ENCODE measurements at places on chromosomes 6 and 20.

GRCh38 chr20:48831718-48832404, 4.1 kb upstream of the PREX1 start:
- DNase-seq: no peak

DNA sequence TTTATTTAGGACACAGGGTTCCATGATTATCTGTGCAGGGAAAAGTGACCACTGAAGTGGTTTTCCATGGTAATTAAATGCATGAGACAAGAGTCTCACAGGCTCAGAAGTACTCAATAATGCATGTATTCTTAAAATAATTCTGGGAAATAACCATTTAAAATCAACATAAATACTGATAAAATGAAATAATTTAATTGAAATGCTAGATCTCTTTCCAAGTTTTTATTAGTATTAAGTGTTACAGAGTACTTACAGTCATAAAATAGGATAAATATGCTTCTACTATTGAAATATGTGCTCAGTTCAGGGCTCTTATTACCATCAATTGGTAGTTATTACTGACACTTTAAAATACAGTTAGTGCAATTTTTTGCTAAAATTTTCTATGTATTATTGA, 916.0 kb upstream of the GJE1 start:
- DNase-seq: no peak

- DNase-seq: no peak
Measured at GRCh38 chr20:44247586-44248409, 690 bp downstream of the GDAP1L1 start.

GRCh38 chr6:85432554-85432953, 17.3 kb upstream of the NT5E start:
- DNase-seq: no peak

GRCh38 chr6:158963020-158963808, 36.8 kb downstream of the RSPH3 start:
- DNase-seq: no peak

DNA sequence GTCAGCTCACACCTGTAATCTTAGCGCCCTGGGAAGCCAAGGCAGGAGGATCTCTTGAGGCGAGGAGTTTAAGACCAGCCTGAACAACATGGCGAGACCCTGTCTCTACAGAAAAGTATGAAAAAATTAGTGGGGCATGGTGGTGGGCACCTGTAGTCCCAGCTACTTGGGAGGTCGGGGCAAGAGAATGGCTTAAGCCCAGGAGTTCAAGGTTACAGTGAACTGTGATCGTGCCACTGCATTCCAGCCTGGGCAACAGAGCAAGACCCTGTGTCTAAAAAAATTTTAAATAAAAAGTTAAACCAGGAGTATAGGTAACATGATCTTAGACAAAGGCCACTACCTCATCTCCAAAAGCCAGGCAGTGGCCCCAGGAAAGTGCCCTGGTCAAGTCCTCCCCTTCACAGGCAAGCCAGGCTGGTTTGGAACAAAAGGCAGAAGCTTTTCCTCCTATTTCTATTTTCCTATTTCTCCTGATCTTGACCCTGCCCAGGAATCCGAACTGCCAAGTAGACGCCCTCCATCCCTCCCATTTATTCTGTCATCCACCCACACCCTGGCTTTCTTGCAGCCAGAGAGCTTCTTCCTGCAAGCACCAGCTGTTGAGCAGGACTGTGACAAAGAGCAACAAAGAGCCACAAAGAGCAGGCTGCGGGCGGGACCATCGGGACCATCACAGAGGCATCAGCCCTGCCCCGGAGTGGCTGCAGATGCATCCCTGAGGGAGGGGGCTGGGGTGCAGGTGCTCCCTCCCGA, 149.9 kb upstream of the AFDN start:
- no peak for DNase-seq

DNA sequence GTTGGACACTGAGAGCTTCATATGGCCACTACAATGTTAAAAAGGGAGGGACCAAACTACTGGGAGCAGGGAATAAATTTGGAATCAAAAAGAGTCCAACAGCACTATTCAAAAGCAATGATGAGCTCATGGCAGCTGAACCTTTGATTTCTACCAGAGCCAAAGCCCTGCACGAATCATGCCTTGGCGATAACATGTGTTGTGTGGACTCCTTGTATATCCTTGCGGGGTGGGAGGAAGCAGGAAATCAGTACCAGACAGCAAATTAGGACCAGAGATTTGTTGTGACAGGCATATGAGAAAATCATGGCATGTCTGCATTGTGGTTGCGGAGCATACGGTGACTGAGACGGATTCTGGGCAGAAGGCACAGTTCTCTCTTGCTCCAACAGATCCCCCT, 85.6 kb upstream of the EMILIN3 start:
- no peak for DNase-seq

GRCh38 chr20:32585011-32585585, at the start of gene NOL4L:
Gene NOL4L, minus strand, starts transcription at chr20:32585333. Its CDS starts 443 bp downstream, at chr20:32584890.
- DNase-seq: peak; percentile 45

DNA sequence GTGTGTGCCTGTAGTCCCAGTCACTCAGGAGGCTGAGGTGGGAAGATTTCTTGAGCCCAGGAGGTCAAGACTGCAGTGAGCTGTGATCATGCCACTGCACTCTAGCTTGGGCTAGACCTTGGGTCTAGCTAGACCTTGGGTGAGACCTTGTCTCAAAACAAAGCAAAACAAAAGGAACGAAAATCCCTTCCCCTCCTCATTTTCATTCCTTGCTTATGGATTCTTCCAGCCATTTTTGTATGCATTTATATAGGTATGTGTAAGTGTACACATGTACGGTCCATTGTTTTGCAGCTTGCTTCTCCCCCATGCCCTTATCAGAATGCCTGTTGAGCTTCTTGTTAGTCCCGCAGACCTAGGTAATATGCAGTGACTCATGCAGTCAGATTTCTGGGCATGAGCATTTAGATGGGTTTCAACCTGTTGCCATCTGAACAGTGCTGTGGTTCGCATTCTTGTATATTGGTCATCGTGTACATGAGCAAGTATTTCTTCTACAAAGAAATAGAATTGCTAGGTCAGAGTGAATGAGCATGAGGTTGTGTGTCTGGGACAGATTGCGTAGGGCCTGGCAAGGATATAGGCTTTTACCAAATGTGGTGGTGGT, 73.2 kb downstream of the ATRN start:
- DNase-seq: no peak

DNA sequence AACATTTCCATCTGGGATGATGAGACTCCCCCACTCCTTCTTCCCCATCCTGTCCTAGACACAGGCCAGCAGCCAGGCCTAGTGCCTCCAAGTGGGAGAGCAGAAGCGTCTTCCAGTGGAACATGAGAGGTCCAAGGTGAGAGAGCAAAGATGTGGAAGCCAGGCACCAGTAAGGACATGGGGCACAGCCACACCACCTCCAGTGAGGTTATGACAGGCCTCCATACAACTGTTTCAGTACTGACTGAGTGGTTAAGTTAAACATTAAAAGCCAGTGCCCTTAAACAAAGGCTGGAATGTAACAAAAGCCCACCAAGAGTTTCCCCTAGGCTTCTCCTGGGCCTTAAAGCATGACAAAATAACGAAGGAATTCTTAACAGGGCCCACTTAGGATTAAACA, 5.3 kb downstream of the ZBTB24 start:
- DNase-seq: no peak

DNA sequence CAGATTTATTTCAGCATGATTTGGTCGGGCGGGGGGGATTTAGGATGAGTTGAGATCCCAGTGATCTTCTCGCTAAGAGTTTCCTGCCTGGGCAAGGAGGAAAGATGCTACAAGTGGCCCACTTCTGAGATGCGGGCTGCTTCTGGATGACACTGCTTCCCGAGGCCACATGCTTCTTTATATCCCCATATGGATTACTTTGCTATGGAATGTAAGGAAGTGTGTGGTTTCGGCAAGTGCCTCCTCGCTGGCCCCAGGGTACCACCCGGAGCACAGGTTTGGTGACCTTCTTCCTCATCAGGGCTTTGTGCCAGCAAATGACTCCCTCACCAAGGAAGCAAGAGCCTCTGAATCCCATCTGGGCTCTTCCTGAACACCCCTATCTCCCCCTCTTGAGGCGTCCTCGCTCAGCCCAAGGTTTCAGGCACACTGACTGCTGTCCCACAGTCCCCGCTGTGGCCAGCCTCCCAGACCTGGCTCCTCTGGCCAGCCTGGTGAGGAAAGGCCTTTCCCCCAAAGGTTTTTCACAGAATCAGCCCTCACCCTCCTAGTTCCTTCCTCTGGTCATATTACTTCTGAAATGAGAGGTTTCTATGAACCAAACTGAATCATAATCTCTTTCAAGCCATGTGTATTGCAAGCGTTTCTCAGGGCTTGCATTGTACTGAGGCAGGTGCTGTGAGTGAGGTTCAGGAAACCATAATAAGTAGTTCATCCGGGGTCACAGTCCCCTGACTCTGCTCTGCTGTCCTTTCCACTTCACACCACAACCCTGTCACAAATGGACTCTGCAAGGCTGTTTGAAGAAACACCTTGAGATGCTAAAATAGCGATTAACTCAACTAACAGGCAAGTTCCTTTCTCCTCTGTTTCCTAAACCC, 41.7 kb upstream of the IL17A start:
- no peak for DNase-seq

- DNase-seq: no peak
Measured at GRCh38 chr6:47698342-47698787, at the start of gene ADGRF4. Gene ADGRF4, plus strand, starts transcription at chr6:47698580. Its CDS starts 8,666 bp downstream, at chr6:47707246.

GRCh38 chr6:93293460-93293859, 125.9 kb downstream of the EPHA7 start:
- DNase-seq: no peak

- no peak for DNase-seq
Measured at GRCh38 chr6:36484736-36485135, 41.9 kb downstream of the KCTD20 start.

DNA sequence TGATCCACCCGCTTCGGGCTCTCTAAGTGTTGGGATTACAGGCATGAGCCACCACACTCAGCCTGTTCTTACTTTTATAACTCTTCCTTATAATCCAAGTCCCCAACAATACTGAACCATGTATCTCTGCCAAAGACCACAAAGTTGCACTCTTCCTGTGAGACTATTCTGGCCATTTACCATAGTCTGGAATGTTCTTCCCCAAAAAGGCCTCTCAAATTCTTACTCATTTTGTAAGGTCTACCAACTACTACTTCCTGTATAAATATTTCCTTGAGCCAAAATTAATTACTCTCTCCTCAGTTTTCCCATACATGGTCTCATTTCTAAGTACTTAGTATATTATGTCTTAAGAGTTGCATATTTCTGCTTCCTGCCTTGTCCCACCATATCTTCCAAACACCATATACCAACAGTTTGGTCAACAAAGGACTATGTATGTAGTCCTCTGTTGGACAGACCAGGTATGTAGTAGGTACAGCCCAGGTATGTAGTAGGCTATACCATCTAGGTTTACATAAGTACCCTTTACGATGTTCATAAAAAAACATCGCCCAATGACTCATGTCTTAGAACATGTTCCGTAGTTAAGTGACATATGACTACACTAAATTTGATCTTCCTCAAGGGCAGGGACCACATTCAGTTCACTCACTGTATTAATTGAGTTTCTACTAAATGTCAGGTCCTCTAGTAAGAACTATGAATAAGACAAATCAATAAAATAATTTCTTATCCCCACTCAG, 22.0 kb downstream of the RANBP9 start:
- DNase-seq: no peak

GRCh38 chr6:15444081-15444731, 198.3 kb downstream of the JARID2 start:
- DNase-seq: no peak

- DNase-seq: no peak
Measured at GRCh38 chr20:57647933-57648785, 27.9 kb upstream of the ZBP1 start.

DNA sequence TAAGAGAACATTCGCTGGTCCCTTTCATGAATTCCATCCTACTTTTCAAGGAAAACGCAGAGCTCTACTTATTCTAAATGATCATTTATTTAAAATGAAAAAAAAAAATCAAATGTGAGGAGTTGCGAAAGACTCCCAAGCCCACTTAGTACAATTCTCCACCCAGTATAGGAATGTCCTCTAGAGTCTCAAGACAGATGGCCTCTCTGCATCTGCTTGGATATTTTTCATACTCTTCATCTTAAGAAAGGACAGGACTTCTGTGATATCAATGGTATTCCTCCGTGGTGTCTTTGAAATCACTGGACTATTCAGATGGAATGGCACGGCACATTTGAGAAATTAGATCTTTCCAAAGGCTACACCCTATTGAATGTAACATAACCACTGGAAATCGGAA, 107.1 kb downstream of the PTPRK start:
- no peak for DNase-seq

- DNase-seq: no peak
Measured at GRCh38 chr20:62788607-62789006, 7.7 kb upstream of the MRGBP start.

DNA sequence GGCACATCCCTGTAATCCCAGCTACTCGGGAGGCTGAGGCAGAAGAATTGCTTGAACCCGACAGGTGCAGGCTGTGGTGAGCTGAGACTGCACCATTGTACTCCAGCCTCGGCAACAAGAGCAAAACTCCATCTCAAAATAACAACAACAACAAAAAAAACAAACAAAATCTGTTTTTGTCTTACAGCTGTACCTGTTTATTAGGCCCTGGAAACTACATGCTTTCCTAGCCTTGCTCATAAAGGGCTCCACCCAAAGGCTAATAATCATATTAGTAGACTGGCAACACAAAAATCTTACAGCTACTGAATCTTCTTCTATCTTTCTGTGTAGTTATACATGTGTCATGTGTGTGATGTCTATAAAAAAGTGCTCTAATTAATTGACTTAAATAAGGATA, 503.9 kb upstream of the EYS start:
- DNase-seq: no peak

- DNase-seq: no peak
Measured at GRCh38 chr20:25372584-25373336, 17.9 kb downstream of the ABHD12 start.

GRCh38 chr6:5958921-5959320, 47.8 kb downstream of the NRN1 start:
- DNase-seq: no peak

DNA sequence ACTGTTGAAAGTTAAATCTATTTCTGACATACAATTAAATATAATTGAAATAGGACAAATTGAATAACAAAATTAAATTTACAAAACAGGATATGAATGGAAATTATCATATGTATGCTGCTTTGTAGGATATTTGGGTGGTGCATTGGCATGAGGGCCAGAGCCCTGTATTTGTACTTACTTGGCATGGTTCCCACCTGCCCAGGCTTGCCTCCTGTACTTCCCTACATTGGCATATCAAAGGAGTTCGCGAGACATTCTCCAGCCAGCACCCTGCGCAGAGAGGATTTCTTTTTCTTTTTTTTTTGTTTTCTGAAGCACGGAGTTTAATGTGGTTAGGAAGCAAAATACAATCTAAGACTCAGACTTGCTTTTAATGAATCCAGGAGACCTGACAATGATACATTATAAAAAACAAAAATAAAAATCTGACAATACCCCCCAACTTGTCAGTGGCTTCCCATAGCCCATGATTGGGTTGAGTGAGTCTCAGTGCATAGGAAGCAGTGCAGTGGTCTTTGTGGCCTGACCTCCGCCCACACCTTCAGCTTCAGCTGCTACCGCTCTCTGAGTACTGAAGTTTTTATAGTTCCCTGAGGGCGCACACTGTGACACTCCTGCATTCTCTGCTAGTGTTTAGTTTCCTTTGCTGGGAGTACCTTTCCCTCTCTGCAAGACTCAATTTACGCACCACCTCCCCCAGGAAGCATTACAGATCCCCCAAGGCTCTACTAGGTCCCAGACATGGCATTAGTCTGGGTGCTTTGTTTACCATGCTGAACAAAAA, 440.8 kb downstream of the UTRN start:
- DNase-seq: no peak
